ENCODE measurements at places on chromosomes 5 and 9.

DNA sequence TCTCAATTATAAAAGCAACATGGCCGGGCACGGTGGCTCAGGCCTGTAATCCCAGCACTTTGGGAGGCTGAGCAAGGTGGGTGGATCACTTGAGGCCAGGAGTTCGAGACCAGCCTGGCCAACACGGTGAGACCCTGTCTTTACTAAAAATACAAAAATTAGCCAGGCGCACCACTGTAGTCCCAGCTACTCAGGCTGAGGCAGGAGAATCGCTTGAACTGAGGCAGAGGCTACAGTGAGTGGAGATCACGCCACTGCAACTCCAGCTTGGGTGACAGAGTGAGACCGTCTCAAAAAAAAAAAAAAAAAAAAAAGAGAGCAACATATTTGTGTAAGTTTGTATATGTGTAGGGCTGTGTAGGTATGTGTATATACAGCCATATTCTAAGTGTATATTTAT lies 7.5 kb downstream of the RPS6 start:
- no peak for DNase-seq

DNA sequence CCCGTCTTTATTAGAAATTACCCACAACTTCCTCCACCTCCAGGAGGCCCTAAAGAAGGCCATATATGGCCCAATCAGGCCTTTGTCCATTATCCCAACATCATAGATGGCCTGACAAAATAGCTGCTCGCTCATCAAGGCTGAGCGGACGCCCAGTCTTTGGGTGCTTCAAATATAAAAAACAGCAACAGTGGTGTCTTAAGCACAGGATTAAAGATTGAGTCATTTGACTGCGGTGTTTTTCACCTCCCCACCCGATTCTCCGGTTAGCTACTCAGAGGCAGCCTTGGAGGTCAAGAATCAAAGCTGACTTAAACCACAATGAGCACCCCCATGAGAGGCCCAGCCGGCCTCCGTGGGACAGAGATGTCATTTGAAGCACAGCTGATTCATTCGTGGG lies 18.8 kb downstream of the S1PR3 start:
- no peak for DNase-seq

GRCh38 chr5:6459896-6460295 lies 11.2 kb downstream of the UBE2QL1 start:
- no peak for DNase-seq

DNA sequence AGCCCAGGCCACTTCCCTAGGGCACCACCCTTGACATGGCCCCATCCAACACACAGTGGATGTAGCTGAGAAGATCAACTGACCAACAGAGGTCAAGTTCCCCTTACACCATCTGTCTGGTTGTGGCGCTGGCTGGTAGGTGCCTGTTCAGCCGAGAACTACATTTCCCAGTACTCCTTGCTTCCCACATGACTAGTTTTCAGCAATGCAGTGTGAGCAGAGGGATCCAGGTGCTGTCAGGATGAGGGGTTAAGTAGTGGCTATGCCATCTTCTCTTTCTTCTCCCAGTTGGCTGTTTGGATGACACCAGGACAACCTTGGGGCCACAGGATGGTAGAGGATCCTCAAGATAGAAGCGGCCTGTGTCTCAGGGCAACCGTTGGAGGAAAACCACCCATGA lies 48.6 kb upstream of the SH3PXD2B start:
- DNase-seq: peak; percentile 7

DNA sequence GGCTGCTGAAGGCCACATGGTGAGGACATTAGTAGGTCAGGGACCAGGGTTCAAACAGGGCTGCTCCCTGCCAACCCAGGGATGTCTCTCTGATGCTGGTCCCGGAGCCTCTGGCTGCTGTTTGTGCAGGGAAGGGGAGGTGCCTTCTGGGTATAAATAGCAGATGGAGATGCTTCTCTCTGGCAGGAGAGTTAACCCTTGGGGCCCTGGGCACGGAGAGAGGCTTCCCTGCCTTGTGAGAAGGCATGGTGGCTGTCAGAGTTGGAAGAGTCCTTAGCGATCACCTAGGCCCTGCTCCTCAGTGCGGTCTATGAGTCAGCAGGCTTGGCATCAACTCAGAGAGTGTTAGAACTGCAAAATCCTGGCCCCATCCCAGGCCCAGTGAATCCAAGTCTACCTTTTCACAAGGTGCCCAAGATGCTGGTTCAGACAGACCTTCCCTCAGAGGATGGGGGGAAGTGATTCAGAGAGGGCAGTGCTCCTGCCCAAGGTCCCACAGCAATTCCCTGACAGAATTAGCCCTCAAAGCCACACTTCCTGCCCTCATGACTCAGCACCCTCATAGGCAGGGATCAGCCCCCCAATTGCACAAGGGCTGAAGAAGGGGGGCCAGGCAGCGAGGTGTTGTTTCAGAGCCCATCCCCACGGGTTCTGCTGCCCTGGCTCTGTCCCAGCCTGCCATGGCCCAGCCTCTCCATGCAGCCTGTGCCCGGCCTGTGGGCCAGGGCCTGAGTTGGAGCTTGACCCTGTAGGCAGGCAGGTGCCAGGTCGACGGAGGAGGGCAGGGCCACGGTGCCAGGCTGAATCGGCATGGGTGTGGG lies 25.6 kb downstream of the CAMK2A start:
- no peak for DNase-seq

GRCh38 chr5:56481428-56482357 lies 248.6 kb upstream of the ANKRD55 start:
- no peak for DNase-seq

GRCh38 chr9:86940774-86941173 lies 6.5 kb downstream of the GAS1 start:
- DNase-seq: no peak

- no peak for DNase-seq
Observed at GRCh38 chr5:172898218-172898842, 60.9 kb upstream of the RPL26L1 start.

DNA sequence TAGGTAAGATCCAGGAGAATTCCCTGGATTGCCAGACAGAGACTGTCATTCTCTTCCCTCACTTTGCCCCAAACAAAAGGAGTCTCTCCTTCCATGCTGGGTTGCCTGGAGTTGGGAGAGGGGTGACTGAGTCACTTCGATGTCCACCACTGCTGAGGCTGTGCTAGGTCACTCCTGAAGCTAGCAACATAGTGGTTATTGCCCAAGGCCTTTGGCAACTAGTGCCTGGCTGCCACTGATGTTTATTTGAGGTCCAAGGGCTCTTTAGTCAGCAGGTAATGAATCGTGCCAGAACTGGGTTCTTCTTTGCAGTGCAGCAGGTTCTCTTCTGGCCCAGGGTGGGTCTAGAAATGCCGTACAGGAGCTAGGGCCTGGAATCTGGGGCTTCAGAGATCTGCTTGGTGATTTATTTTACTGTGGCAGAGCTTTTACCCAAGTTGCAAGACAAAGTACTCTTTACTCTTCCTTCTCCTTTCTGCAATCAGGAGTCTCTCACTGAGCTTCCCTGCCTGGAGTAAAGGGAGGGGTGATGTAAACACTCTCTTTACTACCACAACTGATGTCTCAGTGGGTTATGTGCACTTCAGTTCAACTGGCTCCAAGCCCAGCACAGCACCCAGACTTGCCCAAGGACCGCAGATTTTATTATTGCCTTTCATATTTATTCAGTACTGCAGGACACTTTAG lies 155.7 kb upstream of the SH3GL2 start:
- DNase-seq: no peak

Measured in NCI-H524 treated with DMSO at 0.1 percent for 48 hours (cell line).